ENCODE measurements at places on chromosomes 4 and X.

- peak; percentile 38 for DNase-seq
Observed at GRCh38 chrX:56783450-56783831, 54.4 kb downstream of the NBDY start.

DNA sequence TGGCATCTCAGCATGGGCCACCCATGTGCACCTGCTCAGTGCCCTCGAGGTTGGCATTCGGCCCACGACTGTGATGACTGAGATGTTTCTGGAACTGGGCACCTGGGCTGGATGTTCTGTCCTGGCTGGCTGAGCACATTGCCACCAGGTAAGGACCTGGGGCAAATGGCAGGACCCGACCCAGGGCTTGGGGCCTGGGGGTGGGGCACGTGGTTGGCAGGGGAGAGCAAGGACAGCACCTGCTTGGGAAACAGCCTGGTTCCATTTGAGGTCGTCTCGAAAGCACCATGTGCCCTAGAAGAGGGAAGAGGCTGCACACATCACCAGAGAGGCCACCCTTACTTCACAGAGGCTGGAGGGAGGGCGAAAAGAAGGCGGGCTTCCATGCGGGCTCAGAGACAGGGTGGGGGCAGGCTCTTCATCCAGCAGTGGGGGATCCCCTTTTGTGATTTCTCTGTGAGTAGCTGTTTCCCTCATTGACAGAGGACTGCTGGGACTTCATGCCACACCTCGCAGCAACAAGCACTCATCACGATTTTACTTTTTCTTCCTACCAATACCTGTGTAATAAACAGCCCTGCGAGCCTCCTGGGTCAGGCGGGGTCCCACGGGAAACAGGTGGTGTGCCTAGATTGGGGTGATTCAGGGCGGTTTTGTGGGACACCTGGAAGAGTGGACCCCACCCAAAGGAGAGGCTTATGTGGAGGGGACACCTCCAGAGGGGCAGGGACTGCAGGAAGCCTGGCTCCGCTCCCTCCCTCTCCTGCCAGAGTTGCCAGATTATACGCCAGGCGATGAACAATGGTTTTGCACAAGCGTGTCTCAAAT, 12.0 kb downstream of the TMEM187 start:
- DNase-seq: no peak

DNA sequence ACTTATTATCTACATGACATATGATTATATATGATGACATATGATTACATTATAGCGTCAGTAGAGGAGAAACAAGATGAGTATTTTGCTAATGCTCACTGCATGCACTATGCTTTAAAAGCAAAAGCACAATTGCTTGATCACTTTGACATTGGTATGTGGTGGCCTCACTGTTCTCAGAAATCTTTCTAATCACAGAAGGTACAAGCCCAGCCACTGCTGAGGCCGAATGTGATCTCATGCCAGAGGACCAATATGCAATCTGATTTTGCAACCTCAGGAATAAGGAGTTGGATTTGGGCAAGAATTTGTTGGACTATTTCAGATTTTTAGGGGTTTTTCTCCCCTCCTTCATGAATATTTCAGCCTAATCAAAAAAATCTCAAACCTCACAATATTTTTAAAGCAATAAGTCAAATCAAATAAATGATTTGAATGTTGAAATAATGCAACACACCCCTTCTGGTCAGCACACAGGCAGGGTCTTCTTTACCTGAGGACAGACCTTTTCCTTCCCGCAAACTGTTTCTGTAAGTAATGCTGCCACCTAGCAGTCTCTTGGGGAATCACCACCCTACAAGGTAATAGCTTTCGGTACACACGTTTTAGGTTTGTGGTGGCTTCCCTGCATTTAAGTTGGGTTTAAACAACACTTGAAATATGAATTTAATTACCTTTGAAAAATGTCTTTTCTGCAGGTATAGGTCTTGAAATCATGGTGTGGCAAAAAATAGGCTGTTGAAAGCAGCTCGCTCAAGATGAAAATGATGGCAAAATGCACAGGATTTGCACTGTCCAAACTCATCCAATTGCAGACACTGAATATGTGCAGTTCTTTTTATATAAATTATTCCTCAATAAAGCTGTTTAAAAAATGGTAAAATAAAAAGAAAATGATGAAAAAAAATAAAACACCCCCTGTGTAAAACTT, 4.8 kb upstream of the CXCL13 start:
- DNase-seq: peak; percentile 32

GRCh38 chr4:47827343-47828047, 10.4 kb downstream of the CORIN start:
- DNase-seq: no peak

GRCh38 chrX:101407167-101407747, 468 bp downstream of the GLA start:
- no peak for DNase-seq

DNA sequence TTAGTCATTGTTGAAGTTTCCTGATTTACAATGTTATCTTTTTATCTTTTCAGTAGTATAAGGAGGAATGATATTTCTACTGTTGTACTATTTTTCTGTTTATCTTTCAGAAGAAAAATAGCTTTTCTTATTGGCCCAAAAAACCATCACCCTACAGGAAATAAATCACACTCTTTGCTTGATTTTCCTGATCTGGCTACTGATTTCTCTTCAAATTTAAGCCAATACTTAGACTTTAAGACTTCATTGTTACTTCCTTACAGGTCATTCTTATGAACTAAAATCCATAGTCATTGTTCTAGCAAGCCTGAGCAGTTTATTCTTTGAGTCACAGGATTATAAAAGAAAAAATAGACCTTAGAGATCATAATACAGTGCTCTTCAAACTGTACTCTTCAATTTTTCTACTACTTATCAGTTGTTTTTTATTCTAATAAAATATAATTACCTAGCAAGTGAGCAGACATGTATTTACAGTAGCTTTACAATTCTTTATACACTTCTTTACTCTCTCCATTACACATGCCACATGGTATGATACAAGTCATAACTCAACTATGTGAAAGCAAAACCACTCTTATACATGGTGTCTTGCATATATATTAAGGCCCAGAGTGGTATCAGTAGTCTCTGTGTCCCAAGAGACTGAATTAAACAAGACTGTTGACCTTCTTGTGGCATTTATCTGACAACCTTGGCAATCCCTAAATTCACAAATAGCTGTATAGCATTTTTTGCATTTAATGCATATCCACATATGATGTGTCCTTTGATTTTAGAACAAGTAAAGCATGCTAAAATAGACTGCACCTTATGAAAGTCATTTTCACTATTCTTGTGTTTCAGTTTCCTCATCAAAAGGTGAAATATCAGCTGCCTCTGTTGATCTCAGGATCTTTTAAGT, 47.9 kb downstream of the TET2 start:
- DNase-seq: no peak

GRCh38 chrX:133966199-133966598, 19.2 kb downstream of the GPC3 start:
- no peak for DNase-seq

DNA sequence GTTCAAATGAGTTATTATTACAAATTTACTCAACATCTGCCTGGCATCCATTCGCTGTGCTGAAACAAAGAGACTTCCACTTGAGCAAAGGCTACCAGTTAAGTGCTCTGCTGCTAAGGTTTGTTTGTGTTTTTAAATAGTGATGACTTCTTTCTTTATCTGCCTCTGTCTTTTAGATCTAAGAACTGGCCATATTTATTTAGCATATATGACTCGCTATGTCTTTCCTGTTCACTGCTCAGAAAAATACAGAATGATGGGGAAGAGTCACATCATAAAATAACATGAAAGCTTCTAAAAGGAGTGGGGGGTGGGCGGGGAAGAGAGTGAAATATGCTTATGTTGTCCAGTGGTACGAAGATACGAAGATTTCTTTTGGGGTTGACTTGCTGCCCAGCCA, 322.2 kb downstream of the GPAT3 start:
- no peak for DNase-seq

DNA sequence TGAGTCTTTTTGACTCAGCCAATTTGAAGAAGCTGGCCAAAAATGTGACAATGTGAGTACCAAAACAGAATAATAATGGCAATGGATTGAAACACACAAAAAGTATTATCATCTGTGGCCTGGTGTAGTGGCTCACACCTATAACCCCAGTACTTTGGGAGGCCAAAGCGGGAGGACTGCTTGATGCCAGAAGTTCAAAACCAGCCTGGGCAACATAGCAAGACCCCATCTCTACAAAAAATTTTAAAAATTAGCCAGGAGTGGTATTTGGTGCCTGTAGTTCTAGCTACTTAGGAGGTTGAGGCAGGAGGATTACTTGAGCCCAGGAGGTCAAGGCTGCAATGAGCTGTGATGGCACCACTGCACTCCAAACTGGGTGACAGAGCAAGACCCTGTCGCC, 41.5 kb downstream of the PLK4 start:
- no peak for DNase-seq

DNA sequence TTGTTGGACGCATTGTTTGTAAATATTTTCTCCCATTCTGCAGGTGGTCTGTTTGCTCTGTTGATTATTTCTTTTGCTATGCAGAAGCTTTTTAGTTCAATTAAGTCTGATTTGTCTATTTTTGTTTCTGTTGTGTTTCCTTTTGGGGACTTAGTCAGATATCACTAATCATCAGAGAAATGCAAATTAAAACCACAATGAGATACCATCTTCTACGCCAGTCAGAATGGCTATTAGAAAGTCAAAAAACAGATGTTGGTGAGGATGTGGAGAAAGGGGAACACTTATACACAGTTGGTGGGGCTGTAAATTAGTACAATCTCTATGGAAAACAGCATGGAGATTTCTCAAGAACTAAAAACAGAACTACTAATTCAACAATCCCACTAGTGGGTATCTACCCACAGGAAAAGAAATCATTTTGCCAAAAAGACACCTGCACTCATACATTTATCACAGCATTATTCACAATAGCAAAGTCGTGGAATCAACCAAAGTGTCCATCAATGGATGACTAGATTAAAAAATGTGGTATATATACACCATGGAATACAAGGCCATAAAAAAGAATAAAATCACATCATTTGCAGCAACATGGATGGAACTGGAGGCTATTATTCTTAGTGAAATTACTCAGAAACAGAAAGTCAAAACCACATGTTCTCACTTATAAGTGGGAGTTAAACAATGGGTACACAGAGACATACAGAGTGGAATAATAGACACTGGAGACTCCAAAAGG, 8.1 kb downstream of the COQ2 start:
- no peak for DNase-seq

GRCh38 chr4:7299908-7300710, 107.8 kb downstream of the SORCS2 start:
- no peak for DNase-seq

DNA sequence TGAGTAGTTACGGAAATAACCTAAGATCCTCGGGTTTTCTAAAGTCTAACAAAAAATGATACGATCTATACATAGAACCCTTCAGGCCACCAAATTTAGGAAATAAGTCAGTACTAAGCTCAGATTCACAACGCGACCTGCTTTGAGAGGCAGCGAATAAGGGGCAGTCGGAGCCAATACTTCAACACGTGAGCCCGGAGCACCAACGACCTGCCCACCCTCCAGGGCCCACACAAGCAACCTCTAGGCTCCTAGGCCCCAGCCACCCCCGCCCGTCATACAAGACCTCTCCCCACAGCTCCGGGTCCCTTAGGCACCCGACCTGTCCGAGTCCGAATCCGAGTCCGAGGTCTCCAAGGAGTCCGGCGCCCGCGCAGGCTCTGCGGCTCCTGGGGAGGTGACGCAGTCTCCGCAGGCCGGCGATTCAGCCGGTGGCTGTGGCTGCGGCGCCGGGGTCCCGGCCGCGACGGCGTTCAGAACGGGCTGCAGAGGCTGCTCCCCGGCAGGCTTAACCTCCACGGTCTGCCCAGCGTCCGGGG, 580 bp downstream of the NAF1 start:
- peak; percentile 75 for DNase-seq

DNA sequence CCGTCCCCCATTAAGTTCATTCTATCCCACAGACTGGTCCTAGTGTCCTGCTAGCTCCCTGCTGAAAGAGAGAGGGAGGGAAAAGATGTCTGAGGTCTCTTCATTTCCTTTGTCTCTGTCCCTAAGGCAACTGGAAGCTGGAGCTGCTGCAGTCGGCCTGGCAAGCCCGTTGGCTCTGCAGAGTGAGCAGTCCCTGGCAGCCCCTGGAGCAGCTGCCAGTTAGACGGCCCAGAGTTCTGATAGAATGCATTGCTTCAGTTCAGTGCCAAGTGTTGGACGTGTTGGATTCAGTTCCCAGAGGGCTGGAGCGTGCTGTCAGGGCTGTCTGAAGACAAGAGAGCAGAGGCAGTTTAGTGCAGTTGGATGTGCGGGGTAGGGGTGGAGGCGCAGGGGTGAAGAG, 975 bp downstream of the KCNE5 start:
- no peak for DNase-seq

GRCh38 chr4:184544788-184545409, 70.5 kb upstream of the IRF2 start:
- no peak for DNase-seq

DNA sequence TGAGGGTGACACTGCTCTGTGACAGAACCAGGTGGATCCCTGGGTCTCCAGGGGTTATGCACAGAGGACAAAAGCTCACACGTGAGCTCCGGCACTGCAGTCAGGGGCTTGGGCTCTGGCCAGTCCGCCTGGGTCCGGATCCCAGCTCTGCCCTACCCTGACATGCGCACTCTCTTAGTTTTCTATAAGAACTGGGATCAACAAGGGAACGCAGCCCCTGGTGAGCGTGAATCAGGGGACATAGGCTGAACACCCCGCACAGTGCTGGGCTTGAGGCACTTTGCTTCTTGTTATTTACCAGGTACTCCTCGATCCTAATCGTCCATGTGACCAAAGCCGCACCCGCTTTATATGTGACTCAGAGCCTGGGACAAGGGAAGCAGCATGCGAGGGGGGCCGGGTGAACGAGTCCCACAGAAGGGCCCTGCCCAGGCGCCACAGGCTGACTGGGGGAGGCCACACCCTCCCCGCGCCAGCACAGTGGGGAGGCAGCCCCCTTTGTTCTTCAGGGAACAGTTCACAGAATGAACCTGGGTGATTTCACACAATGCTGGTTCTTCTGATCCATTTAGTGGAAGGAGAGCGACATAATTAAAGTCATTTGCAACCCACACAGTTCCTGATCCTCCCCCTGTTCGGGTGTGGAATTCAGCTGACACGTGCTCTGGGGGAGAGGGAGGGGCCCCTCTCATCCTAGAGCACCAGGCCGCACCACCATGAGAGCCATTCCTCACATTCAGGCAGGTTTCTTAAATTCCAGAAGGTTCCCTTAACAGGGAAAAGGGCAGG, 55.5 kb downstream of the WFS1 start:
- DNase-seq: peak; percentile 48

GRCh38 chr4:39037941-39038340, 5.7 kb upstream of the TMEM156 start:
- no peak for DNase-seq

DNA sequence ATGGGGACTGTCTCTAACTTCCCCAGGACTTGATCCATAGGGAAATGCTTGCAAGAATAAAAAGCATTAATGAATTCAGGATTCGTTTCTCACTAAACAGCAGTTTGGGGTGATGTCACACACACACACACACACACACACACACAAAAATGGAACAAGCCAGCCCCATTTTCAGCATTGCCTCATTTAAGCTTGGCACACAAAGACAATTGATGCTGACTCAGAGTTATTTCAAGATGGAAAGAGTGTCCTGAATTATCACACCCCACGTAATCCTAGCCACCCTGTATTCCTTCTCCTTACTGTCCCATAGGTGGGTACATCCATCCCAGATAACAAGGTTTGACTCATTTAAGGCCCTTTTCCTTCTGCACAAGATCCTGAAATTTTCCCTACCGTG, 345.1 kb upstream of the HS3ST1 start:
- no peak for DNase-seq

GRCh38 chr4:66929748-66930147, 615.6 kb downstream of the CENPC start:
- no peak for DNase-seq

- no peak for DNase-seq
Observed at GRCh38 chr4:176217510-176217909, 22.1 kb upstream of the SPATA4 start.

All from ELF-1 (cell line).